ENCODE measurements at places on chromosomes 12 and 14. TPM values are rescaled to one million over a fixed set of nuclear protein-coding genes. Genes with fewer than 3 reads are reported as not detected.

The INHBE gene
- not detected for total RNA-seq

The IQSEC3 gene
- total RNA-seq = not detected

The NEUROD4 gene
- total RNA-seq = not detected

The ANKRD33 gene
- total RNA-seq = 0.29 TPM

The DPY19L2 gene
- total RNA-seq = 0.29 TPM

The A2ML1 gene
- total RNA-seq = not detected

The LRRC9 gene
- total RNA-seq = not detected

The SMARCC2 gene
- total RNA-seq = 69.6 TPM

The SPTSSA gene
- 18.3 TPM for total RNA-seq

The TRHDE gene
- under 0.01 TPM for total RNA-seq

The NRL gene
- 1.1 TPM for total RNA-seq

The ASB8 gene
- total RNA-seq = 25.2 TPM

The LRRC43 gene
- total RNA-seq = 3.3 TPM

The EXOC3L4 gene
- total RNA-seq = not detected

The RAD9B gene
- 0.19 TPM for total RNA-seq

The ACOT6 gene
- 0.29 TPM for total RNA-seq

The COCH gene
- 0.65 TPM for total RNA-seq

The HPD gene
- total RNA-seq = not detected

The KRT79 gene
- total RNA-seq = not detected

The CHPT1 gene
- 11.8 TPM for total RNA-seq

The SIX6 gene
- total RNA-seq = not detected

The FOXG1 gene
- total RNA-seq = not detected

The GLI1 gene
- total RNA-seq = not detected

The G2E3 gene
- total RNA-seq = 11.1 TPM

The SLCO1B1 gene
- total RNA-seq = not detected

The DAAM1 gene
- 60.4 TPM for total RNA-seq

The SLC6A15 gene
- total RNA-seq = 2.3 TPM

The METTL1 gene
- 5.9 TPM for total RNA-seq

The DEGS2 gene
- total RNA-seq = under 0.01 TPM

The BIN2 gene
- total RNA-seq = not detected

The SLC2A13 gene
- 6.1 TPM for total RNA-seq

The KRT2 gene
- total RNA-seq = not detected

The RPL10L gene
- not detected for total RNA-seq

The LRRC74A gene
- not detected for total RNA-seq

The SLCO1C1 gene
- 0.98 TPM for total RNA-seq

The MDGA2 gene
- total RNA-seq = not detected

The GPR135 gene
- 2.3 TPM for total RNA-seq

The KCNK13 gene
- under 0.01 TPM for total RNA-seq

The PRIMA1 gene
- total RNA-seq = not detected

Measured in vein endothelial cell (primary cell).